ENCODE measurements at places on chromosomes 7 and 10.

DNA sequence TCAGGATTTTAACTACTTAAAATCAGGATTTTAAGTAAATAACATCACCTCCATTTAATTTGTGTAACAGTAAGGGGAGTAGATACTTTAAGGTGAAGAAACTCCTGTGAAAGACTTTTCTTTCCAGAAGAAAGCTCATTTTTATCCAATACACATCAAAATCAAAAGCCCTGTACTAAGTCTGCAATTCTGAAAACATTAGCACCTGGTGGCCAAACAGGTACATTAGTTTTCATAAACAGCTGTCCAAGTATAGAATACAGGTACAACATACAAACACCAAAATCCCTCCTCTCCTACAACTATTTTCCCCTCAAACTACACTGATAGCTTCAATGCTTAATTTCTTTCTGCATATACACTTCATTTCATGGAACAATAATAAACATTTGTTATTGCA lies 22.9 kb downstream of the FAM3C start:
- no peak for DNase-seq

GRCh38 chr7:106283831-106284713 lies 711 bp downstream of the NAMPT start:
- peak; percentile 47 for DNase-seq

- DNase-seq: no peak
Measured at GRCh38 chr10:100303724-100304319, 17.3 kb upstream of the BLOC1S2 start.

DNA sequence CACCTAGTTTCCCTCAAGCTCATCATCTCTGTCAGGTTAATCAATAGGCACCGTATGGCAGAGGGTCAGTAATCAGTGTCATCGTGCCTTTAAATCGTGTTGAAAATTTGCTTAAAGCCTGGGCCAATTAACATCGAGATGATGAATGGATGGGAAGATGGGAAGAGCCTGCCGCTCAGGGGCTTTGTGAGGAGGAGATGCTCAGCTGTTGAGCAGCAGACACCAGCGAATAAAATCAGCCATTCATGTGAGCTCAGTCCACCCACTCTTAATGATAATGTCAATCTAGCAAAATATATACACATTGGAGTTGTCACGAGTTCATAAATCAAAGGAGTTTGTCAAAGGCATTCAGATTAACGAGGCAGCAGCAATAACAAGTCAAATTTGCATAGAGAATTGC lies 97.7 kb downstream of the BTRC start:
- no peak for DNase-seq

- DNase-seq: no peak
Measured at GRCh38 chr10:72738486-72738885, 46.5 kb downstream of the MCU start.

DNA sequence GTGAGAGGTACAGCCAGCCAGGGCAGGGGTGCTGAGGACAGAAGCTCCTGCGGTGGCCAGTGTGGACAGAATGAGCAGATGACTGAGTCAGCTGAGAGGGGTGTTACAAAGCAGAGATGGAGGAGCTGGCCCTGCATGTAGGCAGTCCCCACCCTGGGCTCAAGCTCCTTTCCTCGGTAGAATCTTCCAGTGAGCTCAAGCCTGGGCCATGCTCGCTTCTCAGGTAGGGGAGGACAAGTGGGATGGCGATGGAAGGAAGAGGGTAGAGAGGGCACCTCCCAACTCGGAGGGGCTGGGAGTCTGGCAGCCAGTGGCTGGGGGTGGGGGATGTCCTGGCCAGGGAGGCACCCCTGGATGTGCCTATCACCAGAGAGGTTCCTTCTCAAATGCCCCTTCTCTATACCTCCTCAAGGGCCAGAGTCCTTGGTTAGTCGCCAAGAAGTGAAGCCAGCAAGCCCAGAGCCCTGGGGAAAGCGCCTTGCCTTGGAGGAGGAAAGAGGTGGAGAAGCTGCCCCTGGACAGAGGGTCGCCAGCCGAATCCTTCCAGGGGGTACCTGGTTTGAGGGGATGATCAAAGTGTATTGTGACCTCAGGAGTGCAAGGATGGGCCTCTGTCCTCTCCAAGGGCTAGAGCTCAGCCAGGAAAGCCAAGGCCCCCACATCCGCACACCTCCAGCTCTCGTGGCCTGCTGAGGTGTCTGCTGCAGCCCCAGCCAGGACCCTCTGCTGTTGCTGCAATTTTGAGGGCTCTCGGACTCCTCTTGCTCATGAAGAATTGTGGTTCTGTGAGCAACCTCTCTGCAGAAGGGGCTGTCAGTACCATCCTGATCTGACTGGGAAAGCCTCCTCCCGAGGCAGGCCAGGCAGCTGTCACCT lies 88.6 kb upstream of the MACROH2A2 start:
- no peak for DNase-seq

GRCh38 chr10:117597216-117597615 lies 54.7 kb downstream of the EMX2 start:
- no peak for DNase-seq

DNA sequence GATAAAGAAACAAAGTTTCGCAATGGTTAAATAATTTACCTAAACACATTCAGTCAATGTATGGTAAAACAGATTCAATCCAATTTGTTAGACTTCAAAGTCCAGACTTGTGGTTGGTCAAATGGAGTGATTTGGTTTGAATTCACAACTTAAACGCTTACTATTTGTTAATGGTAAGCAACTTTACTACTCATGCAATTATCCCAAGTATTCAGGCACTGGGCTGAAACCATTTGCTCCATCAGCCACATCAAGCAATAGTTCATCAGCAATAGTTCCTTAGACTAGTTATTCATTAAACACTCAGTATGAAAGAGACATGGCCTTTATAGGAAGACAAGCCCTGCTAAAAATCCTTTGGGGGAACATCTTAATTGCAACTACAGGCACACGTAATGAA lies 253.0 kb downstream of the AGMO start:
- DNase-seq: no peak

GRCh38 chr10:80411267-80411668 lies 2.9 kb downstream of the PRXL2A start:
- DNase-seq: no peak

- DNase-seq: no peak
Measured at GRCh38 chr7:134902058-134902457, 84.2 kb upstream of the AGBL3 start.

DNA sequence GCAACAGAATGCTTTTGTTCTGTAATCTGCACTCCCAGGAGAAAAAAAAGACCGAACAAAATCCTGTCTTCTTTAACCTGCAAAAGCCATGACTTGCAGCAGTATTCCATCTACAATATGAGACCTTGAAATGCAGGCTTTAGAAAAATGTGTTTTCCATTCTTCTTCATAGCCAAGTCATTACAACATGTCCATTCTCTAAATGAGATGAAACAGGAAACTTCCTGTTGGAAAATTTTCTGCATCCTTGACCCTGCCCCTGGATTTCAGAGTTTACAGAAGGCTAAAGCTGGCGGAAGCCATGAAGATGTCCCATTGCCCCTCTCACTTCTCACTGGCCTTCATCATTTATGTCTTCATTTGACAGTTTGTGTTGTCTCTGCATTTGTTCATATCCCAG lies 546.4 kb downstream of the TNS3 start:
- no peak for DNase-seq

- no peak for DNase-seq
Measured at GRCh38 chr7:68015122-68015977, 1018.7 kb downstream of the TYW1 start.

GRCh38 chr10:103544657-103545310 lies 51.3 kb downstream of the NEURL1 start:
- DNase-seq: no peak

DNA sequence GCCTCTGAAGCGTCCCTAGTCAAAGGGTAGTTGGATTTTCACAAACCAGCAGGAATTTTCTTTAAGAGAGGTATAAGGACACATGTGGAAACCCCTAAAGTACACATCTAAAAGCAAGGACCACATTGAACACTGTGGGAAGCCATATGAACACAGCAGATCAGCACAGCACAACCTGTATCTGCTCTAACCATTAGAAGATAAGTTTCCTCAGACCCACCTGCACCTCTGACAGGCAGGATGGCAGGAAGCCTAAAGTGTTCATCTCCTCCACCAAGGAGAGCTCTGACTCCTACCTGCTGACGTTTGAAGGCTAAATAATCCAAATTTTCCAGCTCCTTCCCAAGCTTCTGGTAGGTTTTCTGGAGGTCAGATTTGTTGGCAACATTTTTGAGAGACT lies 174.4 kb downstream of the CTNNA3 start:
- no peak for DNase-seq

- DNase-seq: no peak
Measured at GRCh38 chr10:3196958-3197347, 24.4 kb upstream of the PITRM1 start.

GRCh38 chr10:125018576-125019143 lies 76.7 kb downstream of the ZRANB1 start:
- no peak for DNase-seq

- DNase-seq: no peak
Measured at GRCh38 chr7:64618785-64619456, 47.0 kb upstream of the ZNF107 start.

- no peak for DNase-seq
Measured at GRCh38 chr10:79061441-79062315, 7.1 kb upstream of the ZMIZ1 start.

- no peak for DNase-seq
Measured at GRCh38 chr10:97889461-97890265, 40.0 kb downstream of the GOLGA7B start.

Data from effector CD8-positive, alpha-beta T cell (primary cell).